Caco-2 (cell line): ENCODE measurements at places on chromosomes 7 and 10. TPM values are rescaled to one million over a fixed set of nuclear protein-coding genes. Genes with fewer than 3 reads are reported as not detected.

- no peaks in the 10 kb centered on the region for H3K36me3 ChIP-seq
- H3K4me1 ChIP-seq, result peaks cover 4% of the 10 kb centered on the region; the same call in 1 of the 2 replicates
- H3K27me3 ChIP-seq, result peaks cover 5% of the 10 kb centered on the region
- DNase-seq, result no peak
Measured at GRCh38 chr10:101290431-101290830, 61.2 kb upstream of the LBX1 start.

PRDX3 gene
- 213 and 216 TPM in 2 replicates for total RNA-seq

DNA sequence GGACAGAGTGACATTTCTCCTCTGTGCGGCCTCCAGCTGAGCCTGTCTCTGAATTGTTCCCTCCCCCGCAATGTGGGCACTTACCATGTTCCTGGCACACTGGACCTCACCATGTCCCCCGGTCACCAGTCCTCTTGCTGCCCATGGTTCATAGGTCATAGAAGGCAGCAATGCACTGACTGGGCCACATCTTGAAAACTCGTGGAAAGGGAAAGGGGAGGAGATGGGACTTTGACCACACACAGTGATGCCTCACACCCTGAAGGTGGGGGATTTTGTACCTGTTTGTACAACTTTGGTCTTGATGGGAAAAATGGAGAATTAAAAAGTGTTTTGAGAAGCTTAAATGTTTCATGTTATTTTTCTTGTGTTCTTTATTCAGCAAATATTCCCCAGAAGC lies 61.7 kb upstream of the LRGUK start:
- H3K4me1 ChIP-seq, result no peaks in the 10 kb centered on the region
- H3K4me3 ChIP-seq, result no peak overlapping the region
- no peak overlapping the region for H3K27ac ChIP-seq
- DNase-seq, result no peak

DNA sequence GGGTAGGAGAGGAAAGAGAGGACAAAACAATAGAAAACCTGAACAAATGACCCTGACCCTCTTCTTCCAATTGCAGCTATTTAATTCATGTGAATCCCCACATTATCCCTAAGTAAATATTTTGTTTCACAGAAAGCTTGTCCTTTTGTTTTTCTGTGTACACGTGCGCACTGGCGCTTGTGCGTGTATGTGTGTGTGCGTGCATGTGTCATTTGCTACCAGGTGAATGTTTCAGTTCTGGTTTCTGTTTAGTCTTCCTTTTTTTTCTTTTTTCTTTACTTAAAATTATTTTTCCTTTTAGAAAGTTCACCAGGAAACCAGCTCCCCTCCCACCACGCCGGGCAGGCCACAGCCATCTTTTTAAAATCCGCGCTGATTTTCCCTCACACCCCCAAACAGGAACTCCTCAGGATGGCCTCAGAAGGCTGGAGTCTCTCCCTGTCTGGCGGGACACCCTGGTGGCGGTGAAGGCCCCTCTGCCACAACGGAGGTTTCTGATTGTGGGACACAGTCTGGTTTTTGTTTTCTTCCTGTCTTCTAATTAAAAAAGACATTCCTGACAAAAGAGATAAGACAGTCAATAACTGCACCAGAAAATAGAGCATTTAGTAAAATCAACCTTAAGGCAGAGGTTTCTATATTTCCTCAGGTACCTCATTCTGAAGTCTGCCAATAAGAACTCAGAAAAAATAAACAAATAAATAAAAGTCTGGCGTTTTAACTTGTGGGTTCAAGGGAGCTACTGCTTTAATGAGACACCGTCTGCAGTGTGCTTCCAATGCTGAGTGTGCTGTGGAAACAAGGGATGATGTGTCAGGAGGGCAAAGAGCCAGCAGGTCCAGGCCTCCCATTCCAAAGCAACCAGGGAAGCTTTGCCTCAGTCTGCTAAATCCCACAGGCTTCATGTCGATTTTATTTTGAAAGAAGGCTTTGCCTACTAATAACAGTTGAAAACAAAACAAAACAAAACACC lies 17.4 kb downstream of the IRF5 start:
- peaks cover 3% of the 10 kb centered on the region for H3K36me3 ChIP-seq
- H3K27me3 ChIP-seq, result no peaks in the 10 kb centered on the region
- no peak for DNase-seq
- no peak overlapping the region for H3K4me3 ChIP-seq
- H3K4me1 ChIP-seq, result no peaks in the 10 kb centered on the region

DNA sequence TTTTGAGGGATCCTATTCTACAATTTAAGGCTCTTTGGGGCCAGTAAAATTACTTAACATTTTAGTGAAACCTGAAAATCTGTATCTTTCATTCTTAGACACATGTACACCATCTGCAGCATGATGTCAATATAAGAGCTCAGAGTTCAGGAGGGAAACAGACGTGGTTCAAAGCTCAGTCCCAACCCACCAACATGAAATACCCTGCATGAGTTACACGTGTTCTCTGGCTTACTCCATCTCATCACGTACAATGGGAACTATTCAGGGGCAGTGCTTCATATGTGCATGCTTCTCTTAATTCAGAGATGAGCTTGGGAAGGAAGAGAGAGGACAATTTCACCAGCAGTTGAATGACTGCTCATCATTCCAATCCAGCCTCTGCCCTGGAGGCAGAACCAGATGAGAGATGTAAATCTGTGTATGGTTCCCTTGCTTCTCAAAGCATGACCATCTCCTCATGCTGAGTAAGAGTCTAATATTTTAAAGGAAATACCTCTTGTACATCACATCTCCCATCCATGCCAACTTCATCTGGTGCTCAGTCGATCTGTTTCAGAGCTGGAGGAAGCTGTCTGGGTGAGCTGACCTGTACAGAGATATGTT lies 29.0 kb upstream of the ADAM12 start:
- H3K27me3 ChIP-seq, result no peaks in the 10 kb centered on the region
- no peaks in the 10 kb centered on the region for H3K36me3 ChIP-seq
- no peak overlapping the region for H3K4me3 ChIP-seq
- no peak overlapping the region for H3K27ac ChIP-seq
- DNase-seq, result no peak

DNA sequence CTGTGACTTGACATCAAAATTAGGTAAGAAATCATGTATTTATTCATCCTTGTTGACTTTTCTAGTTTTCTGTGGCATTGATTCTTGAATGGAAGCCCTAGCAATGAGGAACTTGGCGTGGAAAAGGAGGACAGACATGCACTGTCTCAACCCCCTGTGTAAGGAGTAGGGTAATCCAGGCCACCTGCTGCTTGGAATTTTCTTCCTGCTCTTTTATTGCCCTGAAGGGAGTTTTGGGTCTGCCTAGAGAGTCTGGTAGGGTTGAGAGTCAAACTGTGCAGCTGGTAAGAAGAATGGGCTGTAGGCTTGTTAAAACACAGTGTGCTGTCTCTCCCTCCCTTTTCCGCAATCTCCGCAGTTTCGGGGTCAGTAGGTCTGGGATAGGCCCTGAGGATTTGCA lies 19.7 kb downstream of the ZNF32 start:
- H3K27me3 ChIP-seq, result no peaks in the 10 kb centered on the region
- DNase-seq, result no peak
- H3K4me1 ChIP-seq, result no peaks in the 10 kb centered on the region
- no peak overlapping the region for H3K4me3 ChIP-seq
- no peak overlapping the region for H3K27ac ChIP-seq

DNA sequence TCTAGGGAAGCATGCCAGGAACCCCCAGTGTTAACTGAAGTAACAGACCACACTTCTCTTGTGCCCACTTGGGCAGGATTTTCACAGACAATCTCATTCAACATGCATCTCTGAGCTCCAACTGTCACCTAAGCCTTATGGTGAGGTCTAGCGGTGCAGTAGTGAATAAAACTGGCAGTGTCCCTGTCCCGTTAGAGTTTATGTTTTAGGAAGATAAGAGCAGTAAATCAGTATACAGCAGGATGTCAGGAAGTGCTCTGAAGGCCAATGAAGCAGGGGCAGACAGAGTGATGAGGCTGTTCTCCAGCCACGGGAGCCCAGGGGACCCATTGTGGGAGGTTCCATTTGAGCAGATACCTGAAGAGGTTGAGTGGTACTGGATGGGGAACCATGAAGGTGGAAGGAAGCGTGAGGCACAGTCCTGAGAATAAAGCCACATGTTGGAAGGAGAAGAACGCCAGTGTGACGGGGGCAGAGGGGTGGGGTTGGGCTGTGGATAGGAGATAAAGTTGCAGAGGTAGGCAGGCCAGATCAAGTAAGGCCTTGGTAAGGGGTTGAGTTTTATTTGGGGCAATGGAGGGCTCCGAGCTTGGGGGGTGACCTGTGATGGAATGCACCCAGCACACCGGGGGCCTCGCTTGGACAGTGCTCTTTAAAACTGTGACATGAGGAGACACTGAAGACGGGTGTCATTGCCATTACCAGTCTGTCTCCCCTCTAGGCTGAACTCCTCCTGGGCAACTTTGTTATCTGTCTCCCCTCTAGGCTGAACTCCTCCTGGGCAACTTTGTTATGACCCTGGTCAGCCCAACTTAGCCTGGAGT lies 6.6 kb downstream of the GDF10 start:
- no peak overlapping the region for H3K4me3 ChIP-seq
- H3K4me1 ChIP-seq, result no peaks in the 10 kb centered on the region
- H3K27me3 ChIP-seq, result peaks cover 2% of the 10 kb centered on the region
- no peak overlapping the region for H3K27ac ChIP-seq
- DNase-seq, result no peak

COL17A1 gene
- total RNA-seq, result 0.45 and 0.49 TPM in 2 replicates

GRCh38 chr7:127362364-127363027 lies 30.0 kb downstream of the ZNF800 start:
- DNase-seq, result no peak
- no peaks in the 10 kb centered on the region for H3K27me3 ChIP-seq
- peaks cover 6% of the 10 kb centered on the region; the same call in 1 of the 2 replicates for H3K4me1 ChIP-seq
- no peak overlapping the region for H3K4me3 ChIP-seq
- no peaks in the 10 kb centered on the region for H3K36me3 ChIP-seq
- no peak overlapping the region for H3K27ac ChIP-seq
